Mesendoderm (in vitro differentiated cells): ENCODE measurements at places on chromosomes 11 and 22.

- no peaks in the 10 kb centered on the region for H3K36me3 ChIP-seq
- no peak overlapping the region for H3K27ac ChIP-seq
- no peaks in the 10 kb centered on the region for H3K27me3 ChIP-seq
- no peak overlapping the region for H3K4me3 ChIP-seq
- no peaks in the 10 kb centered on the region for H3K4me1 ChIP-seq
Observed at GRCh38 chr11:6876914-6877313, 489 bp downstream of the OR10A4 start.

DNA sequence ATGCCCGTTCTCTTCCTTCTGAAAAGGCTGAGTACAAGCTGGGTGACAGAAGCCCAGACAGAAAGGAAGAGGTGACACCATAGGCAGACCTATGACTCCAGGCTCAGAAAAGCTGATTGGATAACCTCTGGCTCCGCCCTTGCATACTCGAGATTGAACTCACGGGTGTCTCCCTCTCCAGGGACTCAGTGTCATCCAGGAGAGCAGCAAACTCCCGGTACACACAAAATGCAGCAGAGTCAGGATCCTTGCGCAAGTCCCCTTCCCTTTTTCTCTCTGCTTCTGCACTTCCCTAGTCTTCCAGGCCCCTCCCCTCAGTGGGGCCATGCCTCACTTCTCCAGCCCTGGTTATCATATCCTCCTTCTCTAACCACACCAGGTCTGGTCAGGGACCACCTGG, 9.8 kb downstream of the SCN4B start:
- no peak overlapping the region for H3K4me3 ChIP-seq
- no peak overlapping the region for H3K27ac ChIP-seq
- DNase-seq = no peak
- H3K36me3 ChIP-seq = no peaks in the 10 kb centered on the region

DNA sequence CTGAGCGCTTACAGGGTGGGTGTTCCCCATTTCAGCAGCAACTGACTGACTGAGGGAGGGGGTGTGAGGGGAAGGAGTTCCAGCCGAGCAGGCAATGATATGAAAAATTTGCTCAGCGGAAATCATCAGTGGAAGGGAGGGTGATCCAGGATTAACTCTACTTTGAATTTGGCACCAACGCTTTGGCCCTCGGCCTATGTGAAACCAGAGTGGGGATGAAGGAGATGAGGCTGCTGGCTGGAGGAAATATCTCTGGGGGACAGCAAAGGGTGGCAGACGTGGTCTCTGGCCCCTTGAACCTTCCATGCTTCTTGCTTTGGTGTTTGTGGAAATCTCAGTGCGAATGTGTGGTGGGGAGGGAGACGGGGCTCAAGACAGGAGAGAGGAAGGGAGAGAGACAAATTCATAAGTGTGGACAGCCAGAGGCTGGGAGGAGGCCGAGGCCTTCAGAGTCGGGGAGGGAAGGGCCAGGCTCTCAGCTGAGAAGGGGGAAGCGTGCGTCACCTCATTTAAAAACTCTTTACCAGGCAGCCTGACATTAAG, 83.6 kb downstream of the FDX1 start:
- H3K4me3 ChIP-seq = no peak overlapping the region
- no peak overlapping the region for H3K27ac ChIP-seq
- H3K4me1 ChIP-seq = no peaks in the 10 kb centered on the region
- DNase-seq = no peak

- H3K27ac ChIP-seq = no peak overlapping the region
- H3K27me3 ChIP-seq = no peaks in the 10 kb centered on the region
- no peaks in the 10 kb centered on the region for H3K4me1 ChIP-seq
Observed at GRCh38 chr11:101863361-101863760, 51.4 kb upstream of the CEP126 start.

DNA sequence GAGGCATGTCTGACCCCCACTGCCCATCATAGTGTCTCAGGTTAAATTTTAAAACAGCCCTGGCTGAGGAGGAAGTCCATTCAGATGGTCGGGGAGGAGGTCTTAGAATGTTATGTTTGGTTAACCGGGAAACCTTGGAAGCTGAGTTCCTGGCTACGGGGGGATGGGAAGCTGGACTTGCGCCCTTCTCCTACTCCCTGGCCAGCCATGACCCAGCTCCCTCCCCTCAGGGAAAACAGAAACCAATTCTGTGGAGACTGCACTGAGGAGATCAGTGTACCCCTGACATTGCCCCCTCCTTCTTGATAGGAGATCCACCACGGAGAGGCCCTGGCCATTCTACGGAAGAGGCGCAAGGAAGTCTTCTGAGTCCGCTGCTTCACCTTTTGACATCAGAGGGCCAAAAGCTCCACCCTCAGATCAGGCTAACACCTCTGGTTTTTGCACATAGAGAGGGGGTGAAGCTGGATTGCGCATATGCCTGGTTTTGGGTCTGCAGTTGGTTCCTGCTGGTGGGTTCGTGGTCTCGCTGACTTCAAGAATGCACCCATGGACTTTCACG, 2.7 kb upstream of the KRTAP5-9 start:
- no peaks in the 10 kb centered on the region for H3K27me3 ChIP-seq
- H3K4me1 ChIP-seq = peaks cover 1% of the 10 kb centered on the region
- H3K27ac ChIP-seq = no peak overlapping the region
- DNase-seq = no peak
- H3K4me3 ChIP-seq = no peak overlapping the region
- H3K36me3 ChIP-seq = no peaks in the 10 kb centered on the region

DNA sequence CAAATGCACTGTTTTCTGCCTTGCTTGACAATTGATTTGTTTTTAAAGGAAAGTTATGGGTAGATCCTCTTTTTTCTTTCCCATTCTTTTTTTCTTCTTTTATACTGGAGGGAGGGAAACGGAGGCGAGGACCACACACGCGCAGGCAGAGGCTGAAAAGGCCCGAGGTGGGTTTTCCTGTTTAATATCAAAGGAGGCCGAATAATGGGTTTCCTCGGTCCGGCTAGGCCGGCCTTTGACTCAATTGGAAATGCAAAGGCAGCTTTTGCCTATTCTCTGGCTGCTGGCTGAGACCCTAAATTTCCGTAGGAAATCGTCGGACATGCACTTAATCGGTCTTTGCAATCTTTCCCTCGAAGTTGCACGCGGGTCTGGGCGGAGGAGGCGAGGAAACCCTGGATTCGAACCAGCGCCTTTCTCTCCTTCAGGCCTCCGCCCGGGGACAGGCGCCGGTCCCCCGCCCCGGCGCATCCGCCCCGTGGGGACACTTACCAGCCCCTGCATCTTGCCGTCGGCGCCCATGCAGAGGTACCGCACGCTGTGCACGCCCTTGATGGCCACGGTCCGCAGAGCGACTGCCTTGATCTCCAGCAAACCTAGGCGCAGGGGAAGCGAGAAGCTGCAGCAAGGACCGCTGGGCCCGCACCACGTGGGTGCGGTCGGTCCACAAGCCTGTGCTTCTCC, 911 bp downstream of the FGF19 start:
- DNase-seq = peak; percentile 56
- H3K4me3 ChIP-seq = no peak overlapping the region
- no peaks in the 10 kb centered on the region for H3K36me3 ChIP-seq

GRCh38 chr11:74895340-74896116, 53.4 kb downstream of the XRRA1 start:
- no peak for DNase-seq
- H3K4me1 ChIP-seq = no peaks in the 10 kb centered on the region
- no peaks in the 10 kb centered on the region for H3K36me3 ChIP-seq
- H3K27me3 ChIP-seq = no peaks in the 10 kb centered on the region
- H3K27ac ChIP-seq = no peak overlapping the region

DNA sequence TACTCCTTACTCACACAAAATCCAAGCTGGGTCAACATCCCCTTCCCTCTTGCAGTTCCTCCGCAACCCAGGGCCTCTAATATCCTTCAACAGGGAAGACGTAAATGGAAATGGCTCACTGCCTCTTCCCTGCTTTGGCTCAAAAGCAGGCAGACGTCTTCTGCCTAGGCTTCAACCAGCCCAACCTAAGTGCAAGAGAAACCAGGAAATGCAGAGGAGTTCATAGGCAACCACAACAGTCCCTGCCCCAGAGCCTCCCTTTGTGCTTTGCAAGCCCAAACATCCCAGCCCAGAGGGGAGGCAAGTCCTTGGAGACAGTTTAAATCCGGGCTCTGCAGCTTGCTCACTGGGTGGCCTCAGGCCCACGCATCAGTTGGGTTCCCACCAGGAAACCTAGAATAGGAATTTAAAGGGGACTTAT, 33.3 kb downstream of the CD6 start:
- H3K27me3 ChIP-seq = peaks cover 7% of the 10 kb centered on the region
- no peaks in the 10 kb centered on the region for H3K36me3 ChIP-seq
- H3K27ac ChIP-seq = no peak overlapping the region
- no peak overlapping the region for H3K4me3 ChIP-seq

- no peak overlapping the region for H3K27ac ChIP-seq
- no peaks in the 10 kb centered on the region for H3K27me3 ChIP-seq
- no peaks in the 10 kb centered on the region for H3K4me1 ChIP-seq
Observed at GRCh38 chr22:48741540-48741939, 1086.1 kb downstream of the BRD1 start.

DNA sequence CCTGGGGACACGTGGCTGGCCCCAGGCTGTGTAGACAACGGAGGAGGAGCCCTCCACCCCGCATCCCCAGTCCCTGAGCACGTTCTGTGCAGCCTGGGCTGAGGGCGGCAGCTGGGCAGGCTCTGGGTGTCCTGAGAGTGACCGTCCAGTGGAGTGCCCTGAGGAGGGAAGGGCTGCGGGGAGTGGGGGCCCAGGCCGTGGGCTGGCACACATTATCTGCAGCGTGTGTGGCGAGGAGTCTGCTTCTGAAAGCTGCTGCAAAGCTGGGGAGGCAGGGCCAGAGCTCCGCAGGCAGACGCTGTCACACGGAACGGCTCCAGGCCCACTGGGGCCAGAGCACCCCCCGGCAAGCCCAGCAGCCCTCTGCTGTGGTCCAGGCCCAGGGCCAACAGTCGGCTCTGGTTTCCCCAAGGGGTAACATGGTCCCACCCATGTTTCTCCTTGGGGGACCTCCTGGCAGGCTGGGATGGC, 835 bp upstream of the ANO9 start:
- H3K4me3 ChIP-seq = no peak overlapping the region
- no peaks in the 10 kb centered on the region for H3K36me3 ChIP-seq
- no peaks in the 10 kb centered on the region for H3K4me1 ChIP-seq
- H3K27me3 ChIP-seq = no peaks in the 10 kb centered on the region

DNA sequence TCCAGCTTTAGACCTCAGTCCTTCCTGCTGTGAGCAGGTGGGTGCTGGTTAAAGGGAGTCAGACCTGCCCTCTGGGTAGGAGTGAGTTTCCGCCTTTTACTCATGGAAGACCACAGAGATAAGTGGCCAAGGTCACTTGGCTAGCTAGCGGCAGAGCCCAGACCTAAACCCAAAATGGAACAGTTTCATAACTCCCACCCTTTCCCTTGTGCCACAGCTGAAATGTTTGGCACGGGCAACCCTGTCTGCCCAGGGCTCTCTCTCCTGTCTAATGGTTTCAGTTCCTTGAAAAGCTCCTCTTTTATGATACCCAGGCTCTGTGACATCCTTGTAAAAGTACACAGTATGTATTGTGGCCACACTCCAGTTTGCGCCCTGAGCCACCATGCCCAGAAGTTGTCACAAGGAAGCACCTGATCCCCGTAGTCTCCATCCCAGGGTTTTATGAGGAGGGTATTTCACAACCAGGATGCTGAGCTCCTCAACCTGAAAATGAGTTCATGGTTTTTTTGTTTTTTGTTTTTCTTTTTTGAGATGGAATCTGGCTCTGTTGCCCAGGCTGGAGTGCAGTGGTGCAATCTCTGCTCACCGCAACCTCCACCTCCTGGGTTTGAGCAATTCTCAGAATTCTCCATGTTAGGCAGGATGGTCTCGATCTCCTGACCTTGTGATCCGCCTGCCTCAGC, 5.1 kb downstream of the MB start:
- no peaks in the 10 kb centered on the region for H3K4me1 ChIP-seq
- no peaks in the 10 kb centered on the region for H3K27me3 ChIP-seq
- no peak overlapping the region for H3K27ac ChIP-seq
- no peak overlapping the region for H3K4me3 ChIP-seq
- DNase-seq = no peak
